Stimulated activated CD8-positive, alpha-beta memory T cell treated with anti-CD3 and anti-CD28 coated beads, Interleukin-12 subunit alpha, Interleukin-12 subunit beta, amount 100 ng/mL, for 4 hours (primary cell): ENCODE measurements at places on chromosomes 1 and 21.

DNA sequence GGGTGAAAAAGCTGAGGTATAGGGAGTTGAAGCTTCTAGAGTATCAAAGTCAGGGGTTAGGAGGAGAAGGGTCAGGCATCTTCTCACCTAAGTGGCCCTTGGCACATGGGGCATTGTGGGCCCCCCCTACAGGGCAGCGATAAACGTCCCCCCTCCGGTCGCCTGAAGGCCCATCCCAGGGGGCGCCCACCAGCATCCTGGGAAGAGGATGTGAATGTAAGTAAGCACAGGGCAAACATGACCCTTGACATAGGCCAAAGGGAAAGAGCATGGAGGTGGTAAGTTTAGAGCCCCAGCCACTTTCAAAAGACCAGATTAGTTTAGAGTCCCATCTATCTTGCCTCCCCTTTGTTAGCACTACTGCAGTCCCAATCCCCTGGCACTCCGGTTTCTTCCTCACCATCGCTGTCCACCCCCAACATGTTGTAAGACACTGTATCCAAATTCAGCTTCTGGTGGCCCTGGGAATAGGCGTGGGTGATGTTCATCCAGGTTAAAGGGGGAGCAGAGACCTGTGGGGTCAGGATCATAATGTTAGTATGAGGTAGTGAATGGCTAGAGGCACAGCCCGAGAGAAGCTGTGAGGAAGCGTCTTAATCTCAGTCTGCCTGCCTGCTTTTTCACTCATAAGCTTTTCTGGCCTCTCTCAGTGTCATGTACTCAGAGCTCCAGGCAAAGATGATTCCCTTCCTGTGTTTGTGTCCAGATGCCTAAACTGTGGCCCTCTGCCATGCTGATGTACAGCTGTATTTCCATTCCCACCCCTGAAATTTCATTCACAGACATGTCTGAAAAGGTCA, 2.7 kb downstream of the ITGA10 start:
- no peak for DNase-seq

DNA sequence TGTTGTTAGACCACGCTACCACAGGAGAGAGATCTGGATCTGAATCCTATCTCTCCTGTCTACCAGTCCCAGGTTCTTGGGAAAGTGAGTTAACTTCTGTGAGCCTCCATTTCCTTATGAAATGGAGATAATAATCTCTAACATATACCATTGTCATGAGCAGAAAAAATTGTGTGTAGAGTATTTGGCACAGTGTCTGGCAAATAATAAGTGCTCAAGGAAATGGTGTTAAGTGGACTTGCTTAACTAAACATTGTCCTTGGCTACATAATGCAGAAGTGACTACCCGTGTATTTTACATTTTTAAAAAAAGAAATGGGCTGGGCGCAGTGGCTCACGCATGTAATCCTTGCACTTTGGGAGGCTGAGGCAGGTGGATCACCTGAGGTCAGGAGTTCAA, 217.4 kb downstream of the KCNH1 start:
- no peak for DNase-seq

DNA sequence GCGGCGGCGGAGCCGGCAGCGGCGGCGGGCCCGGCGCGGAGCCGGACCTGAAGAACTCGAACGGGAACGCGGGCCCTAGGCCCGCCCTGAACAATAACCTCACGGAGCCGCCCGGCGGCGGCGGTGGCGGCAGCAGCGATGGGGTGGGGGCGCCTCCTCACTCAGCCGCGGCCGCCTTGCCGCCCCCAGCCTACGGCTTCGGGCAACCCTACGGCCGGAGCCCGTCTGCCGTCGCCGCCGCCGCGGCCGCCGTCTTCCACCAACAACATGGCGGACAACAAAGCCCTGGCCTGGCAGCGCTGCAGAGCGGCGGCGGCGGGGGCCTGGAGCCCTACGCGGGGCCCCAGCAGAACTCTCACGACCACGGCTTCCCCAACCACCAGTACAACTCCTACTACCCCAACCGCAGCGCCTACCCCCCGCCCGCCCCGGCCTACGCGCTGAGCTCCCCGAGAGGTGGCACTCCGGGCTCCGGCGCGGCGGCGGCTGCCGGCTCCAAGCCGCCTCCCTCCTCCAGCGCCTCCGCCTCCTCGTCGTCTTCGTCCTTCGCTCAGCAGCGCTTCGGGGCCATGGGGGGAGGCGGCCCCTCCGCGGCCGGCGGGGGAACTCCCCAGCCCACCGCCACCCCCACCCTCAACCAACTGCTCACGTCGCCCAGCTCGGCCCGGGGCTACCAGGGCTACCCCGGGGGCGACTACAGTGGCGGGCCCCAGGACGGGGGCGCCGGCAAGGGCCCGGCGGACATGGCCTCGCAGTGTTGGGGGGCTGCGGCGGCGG, 1.0 kb downstream of the ARID1A start:
- peak; percentile 80 for DNase-seq

- no peak for DNase-seq
These were observed at the start of gene FABP3 for GRCh38 chr1:31373056-31373896. Gene FABP3 (minus strand): TSS chr1:31373076. CDS start chr1:31373014, 62 bp downstream.

DNA sequence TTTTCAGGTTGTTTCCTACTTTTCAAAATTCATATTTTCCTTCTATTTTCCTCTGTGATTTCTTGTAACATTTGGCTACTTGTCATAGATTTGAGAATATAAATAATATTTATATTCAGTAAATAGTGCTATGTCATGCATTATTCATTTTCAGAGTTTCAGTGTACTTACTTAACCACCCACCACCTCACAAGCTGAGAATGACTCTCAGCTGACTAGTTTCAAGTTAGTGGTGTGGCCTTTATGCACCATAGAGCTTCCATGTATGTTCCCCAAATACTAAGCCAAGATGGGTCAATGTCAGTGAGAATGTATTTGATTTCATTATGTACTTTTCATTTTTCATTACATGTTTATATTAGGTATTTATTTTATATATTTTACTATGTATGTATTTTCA, 56.9 kb upstream of the RGS1 start:
- DNase-seq: no peak

DNA sequence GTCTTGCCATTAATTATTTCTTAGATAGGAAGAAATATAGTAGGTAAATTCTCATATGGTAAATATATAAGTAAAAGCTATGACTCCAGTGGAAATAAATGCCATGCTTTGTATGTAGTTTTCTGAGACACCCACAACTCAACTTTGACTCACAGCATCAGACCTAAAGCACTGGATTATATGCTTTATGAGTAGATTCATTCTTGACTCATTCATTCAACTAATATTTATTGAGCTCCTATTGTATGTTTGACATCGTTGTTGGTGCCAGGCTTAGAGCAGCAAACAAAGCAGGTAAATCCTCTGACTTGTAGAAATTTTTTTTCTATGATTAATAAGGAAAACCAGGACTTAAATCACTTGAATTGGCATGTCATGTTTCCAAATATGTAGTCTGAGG, 211.4 kb downstream of the PTPRC start:
- DNase-seq: no peak

- no peak for DNase-seq
These were observed 2.0 kb upstream of the PIP5K1A start for GRCh38 chr1:151196292-151196800.

DNA sequence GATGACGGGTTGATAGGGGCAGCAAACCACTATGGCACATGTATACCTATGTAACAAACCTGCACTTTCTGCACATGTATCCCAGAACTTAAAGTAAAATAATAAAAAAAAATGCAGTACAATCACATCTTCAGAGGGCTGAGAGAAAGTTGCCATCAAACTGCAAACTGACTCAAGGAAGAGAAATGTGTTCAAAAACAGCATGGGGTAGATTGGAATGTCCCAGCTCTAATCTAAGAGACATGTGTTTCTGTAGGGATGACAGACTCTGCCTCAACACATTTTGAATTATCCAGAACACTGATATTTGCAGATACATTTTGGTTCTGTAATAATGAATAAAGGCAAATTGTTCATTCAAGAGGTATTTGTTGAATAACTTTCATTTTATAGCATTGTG, 171.2 kb upstream of the RUNX1 start:
- no peak for DNase-seq

DNA sequence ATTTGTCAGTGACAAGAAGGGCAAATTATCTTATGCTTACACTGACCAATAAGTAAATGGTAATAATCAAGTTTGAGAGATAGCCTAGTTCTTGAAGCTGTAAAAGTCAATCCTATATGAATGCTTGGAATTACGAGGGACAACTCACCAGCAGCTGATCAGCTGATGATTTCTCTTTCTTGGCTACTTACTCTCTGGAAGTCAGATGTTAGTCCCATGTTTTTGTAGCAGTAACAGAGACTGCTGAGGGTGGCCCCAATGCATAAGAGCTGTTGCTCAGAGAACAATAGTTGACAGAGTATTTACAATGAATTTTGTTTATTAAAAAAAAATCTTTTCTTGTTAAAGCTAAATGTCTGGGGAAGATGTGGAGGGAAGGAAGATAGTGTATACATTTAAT, 39.3 kb downstream of the CD160 start:
- DNase-seq: no peak
